ENCODE measurements at places on chromosomes 16 and 17.

DNA sequence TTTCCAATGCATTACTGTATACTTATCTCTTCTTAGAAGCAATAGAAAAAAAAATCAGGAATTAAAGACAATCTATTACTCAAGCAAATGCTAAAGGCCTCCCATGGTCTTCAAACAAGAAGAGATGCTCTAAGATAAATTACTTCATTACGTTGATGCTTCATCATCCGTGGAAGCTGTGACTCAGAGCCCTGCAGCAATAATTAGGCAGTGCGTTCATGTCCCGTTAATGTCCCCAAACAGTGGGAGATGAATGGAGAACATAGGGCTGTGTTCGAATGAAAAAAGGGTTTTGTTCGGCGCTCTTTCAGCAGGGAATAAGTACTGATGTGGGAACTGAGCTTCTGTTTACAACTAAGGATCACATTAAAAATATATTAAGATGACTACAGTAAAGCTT, 15.9 kb upstream of the PDXDC1 start:
- DNase-seq = no peak

- no peak for DNase-seq
These were observed 2.4 kb downstream of the POLR3K start for GRCh38 chr16:50769-51591.

DNA sequence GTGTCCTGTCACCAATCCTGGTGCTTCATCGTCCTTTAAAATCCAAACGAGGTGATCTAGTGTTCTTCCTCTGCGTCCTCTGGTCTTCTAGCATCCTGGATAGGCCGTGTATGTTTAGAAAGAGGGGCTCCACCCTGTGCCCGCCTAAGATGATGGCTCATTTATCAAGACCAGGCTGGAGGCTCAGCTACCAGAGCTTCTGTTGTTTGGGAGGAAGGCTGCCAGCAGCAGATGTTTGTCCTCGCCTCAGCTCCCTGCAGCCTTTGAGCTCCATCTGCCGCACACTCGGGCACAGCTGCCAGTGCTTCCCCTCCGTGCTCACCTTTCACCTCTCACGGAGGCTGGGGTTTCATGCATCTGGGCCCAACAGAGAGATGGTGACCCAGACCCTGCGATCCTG, 954.7 kb upstream of the RBFOX1 start:
- no peak for DNase-seq

DNA sequence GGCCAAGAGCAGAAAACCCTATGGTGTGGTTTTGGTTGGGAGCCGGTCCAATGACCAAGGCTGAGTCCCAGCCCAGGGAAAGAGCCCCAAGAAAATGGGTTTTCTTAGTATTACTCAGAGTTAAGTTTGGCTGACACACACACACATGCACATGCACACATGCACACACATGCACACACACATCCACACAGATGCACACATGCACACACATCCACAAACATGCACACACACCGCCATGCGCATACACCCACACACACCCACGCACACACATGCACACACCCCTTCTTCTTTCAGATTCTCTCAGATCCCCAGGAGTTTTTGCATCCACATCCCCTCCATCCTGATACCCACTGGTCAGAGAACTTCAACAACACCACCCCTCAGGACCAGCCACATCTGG, 9.1 kb downstream of the ABCC12 start:
- DNase-seq = no peak

DNA sequence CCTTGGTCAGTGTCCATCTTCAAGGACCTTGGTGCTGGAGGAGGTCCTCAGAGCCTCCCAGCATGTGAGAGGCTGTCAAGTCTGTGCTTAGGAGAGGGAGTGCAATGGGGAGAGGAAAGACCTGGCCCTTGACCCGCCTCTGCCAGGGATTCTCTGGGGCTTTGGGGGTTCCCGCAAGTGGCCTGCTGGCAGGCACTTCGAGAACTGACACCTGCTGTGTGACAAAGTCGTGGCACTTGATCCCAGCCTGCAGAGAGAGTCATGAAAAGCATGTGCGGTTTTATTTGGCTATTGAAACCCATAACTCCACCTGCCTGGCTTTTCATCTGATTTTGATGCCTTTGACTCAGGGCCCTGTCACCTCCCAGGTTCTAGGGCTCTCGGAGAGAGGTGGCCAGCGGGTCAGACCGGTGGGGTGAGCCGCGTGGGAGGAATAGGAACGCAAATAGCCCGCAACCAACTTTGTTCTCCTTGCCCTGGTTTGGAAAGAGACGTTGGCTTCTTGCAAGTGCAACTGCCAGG, 42.8 kb upstream of the GSE1 start:
- DNase-seq = peak; percentile 36

- DNase-seq = peak; percentile 27
These were observed at the start of gene RASL10B for GRCh38 chr17:35731239-35731916. Gene RASL10B, plus strand, starts transcription at chr17:35731639. Its CDS starts 3,546 bp downstream, at chr17:35735185.

GRCh38 chr16:62870554-62870953, 834.3 kb upstream of the CDH8 start:
- DNase-seq = no peak

DNA sequence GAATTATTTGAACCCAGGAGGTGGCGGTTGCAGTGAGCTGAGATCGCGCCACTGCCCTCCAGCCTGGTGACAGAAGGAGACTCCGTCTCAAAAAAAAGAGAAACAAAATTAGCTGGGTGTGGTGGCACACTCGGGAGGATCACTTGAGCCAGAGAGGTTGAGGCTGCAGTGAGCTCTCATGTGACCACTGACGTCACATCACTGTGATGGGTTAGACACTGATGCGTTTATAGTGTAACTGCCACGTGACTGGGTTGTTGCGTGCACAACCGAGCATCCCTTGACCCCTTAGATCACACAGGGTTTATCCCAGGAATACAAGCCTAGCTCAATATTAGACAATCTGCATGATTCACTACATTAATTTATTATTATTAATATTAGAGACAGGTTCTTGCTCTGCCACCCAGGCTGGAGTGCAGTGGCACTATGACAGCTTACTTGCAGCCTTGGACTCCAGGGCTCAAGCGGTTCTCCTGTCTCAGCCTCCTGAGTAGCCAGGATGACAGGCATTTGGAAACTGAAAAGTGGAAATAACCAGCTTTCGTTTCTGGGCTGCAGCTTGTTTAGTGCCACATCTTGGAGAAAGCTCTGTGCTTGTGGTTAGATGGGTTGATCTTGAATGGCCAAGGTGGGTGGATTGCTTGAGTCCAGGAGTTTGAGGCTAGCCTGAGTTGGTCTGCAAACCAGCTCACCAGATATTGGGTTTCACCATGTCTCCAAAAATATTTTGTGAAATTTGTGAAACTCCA, 26.4 kb upstream of the ABR start:
- DNase-seq = no peak

- DNase-seq = no peak
These were observed 366.5 kb downstream of the SEC14L1 start for GRCh38 chr17:77507111-77507885.

DNA sequence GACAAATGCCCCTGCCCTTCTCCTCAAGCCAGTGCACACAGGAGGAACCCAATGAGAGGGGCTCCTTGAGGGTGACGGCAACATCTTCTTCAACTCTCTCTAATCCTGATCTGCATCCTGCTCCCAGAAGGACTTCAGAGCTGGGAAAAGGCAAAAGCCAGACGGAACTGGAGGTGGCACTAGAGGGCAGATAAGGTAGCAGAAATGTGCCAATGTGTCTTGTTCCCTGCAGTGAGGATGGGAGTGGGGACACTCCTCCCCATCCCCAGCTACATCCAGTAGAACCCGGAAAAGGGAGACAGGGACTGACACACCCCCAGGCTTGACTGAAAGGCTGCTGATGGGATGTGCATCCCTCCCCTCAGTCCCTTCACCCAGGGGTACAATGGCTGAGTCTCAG, 28.5 kb downstream of the SRCIN1 start:
- no peak for DNase-seq
